Non-pigmented ciliary epithelial cell (primary cell): ENCODE measurements at places on chromosomes 2 and 18.

- no peak for DNase-seq
Measured at GRCh38 chr2:202530038-202530437, 104.7 kb upstream of the FAM117B start.

DNA sequence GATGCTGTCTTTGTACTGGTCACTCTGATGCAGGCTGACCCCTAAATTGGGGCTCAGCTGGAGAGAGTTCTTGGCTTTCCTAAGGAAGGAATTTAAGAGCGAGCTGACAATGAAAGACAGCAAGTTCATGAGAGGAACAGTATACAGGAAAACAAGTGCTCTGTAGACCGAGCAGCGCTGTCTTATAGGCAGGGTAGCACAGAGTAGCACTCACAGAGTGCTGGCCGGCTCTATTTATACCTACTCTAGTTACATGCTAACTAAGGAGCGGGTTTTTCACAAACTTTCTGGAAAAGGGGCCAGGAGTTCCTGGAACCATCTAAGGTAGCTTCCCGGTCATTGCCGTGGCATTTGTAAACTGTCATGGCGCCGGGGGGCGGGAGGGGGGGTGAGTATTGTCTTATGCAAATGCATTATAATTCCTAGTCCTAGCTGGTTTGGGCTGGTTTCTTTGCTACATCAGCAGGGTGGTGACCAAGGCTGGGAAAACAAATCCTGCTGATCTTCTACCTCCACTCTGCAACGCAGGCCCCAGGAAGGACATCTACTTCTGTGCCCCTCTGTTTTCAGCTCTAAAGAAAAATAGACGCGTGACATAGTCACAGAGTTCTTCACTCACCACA is 31.6 kb upstream of the MAP3K20 start:
- no peak for DNase-seq

DNA sequence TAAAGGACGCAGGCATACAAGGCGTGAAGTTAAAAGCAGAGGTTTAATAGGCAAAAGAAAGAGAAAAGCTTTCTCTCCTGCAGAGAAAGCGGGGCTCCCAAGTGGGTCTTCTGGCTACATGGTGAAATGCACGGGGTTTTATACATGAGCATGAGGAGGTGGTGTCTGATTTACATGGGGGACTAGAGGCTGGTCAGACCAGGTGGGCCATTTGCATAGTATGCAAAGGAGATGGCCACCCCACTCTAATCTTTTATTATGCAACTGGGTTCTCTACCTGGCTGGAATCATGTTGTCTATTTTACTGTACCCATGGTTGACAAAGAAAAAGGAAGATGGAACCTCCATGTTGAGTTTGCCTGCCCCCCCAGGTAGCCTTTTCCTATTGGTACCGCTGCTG is 356.2 kb downstream of the KCNJ3 start:
- DNase-seq: no peak

DNA sequence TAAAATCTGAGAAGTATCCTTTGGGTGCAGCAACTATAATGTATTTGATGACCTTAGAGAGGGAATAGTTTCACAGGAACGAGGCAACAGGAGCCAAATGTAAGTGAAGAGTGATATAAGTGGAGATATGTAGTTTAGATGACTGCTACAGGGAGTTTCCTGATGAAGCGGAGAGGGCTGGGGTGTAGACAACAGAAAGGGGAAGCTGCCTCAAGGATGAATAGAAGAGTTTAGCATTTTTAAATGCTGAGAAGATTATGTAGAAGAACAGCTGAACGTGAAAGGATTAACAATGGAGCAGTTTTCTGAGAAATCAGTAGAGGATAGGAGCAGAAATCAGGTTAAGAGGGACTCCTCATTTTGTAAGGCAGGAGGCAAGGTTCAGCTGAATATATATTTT is 133.3 kb downstream of the LCLAT1 start:
- DNase-seq: no peak

- DNase-seq: no peak
Measured at GRCh38 chr2:234691214-234691575, 194.3 kb upstream of the ARL4C start.

DNA sequence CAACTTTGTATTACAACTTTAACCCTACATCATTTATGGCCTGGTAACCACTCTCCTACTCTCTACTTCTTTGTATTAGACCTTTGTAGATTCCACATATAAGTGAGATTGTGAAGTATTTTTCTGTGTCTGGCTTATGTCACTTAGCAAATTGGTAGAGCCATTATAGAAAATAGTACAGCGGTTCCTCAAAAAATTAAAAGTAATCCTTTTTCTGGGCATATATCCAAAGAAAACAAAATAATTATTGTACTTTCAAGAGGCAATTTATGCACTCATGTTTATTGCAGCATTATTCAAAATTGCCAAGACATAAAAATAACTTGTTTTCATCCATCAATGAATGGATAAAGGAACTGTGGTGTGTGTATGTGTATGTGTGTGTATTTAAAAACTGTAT is 537.5 kb upstream of the FSIP2 start:
- no peak for DNase-seq

- no peak for DNase-seq
Measured at GRCh38 chr2:136131484-136131960, 13.6 kb upstream of the CXCR4 start.

- DNase-seq: peak; percentile 3
Measured at GRCh38 chr2:58182527-58182926, 58.6 kb downstream of the FANCL start.

- DNase-seq: no peak
Measured at GRCh38 chr2:23585273-23586170, 200.5 kb downstream of the KLHL29 start.

DNA sequence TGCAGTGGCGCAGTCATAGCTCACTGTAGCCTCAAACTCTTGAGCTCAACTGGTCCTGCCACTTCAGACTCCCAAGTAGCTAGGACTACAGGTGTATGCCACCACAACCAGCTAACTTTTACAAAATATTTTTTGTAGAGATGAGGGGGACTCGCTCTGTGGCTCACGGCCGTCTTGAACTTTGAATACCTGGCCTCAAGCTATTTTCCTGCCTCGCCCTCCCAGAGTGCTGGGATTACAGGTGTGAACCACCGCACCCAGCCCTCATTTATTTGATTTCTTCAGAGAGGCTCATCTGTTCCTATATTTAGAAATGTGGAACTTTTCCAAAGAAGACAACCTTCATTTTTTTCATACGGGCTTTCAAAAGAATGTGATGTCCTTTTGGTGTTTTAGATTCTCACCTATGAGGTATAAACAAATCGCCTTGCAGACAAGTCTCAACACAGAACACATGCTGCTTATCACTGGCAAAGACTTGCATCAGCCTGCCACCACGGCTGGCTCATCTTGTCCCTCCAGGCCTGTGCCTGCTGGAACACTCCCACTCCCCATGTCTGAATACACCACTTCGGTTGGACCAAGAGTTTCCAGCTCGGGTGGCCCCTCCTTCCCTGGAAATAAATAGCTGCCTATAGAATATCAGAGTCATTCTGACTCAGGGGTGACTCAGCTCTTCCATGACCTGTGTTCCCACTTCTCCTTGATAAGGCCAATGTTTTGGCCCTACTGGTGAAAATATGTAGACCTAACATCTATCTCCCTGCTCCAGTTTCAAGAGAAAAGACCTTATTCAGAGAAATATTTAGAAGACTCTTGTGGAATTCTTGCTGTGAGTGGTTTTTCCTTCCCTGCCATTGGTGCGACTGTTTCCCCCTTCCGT is 202.6 kb downstream of the TGIF1 start:
- peak; percentile 94 for DNase-seq

DNA sequence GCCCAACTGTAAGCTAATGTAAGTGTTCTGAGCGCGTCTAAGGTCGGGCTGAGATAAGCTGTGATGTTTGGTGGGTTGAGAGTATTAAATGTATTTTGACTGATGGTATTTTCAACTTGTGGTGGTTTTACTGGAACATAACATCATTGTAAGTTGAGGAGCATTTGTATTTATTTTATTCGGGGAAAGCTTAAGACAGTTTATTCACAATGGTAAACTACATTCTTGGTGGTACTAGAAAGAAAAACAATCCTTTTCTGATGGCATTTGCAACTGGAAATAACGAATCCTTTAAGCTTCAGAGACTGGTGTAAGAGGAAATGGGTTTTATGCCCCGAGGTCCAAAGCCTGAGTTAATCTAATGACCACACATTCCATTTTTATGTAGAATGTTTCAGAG is 283.3 kb upstream of the NETO1 start:
- DNase-seq: no peak

GRCh38 chr2:195818526-195818925 is 161.5 kb downstream of the SLC39A10 start:
- no peak for DNase-seq

GRCh38 chr2:237026981-237027711 is 58.5 kb upstream of the COPS8 start:
- DNase-seq: peak; percentile 35

DNA sequence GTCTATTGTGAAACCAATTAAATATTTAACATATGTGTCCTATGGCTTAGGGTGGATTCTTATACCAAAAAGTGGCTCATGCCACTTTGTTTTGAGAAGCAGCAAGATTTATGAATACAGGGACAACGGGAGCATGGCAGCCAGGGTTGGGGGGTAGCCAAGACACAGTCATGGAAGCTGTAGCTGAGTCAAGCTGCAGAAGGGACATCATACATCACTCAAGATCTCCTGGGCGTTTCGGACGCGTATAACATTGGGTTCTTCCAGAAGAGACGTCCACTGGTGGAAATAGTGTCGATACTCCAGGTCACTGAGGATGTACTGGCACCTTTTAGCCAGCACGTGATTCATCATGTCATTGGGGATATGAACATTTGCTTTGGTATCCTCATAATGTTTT is 152.7 kb downstream of the RIF1 start:
- no peak for DNase-seq

- no peak for DNase-seq
Measured at GRCh38 chr18:41873730-41874129, 81.3 kb upstream of the PIK3C3 start.

DNA sequence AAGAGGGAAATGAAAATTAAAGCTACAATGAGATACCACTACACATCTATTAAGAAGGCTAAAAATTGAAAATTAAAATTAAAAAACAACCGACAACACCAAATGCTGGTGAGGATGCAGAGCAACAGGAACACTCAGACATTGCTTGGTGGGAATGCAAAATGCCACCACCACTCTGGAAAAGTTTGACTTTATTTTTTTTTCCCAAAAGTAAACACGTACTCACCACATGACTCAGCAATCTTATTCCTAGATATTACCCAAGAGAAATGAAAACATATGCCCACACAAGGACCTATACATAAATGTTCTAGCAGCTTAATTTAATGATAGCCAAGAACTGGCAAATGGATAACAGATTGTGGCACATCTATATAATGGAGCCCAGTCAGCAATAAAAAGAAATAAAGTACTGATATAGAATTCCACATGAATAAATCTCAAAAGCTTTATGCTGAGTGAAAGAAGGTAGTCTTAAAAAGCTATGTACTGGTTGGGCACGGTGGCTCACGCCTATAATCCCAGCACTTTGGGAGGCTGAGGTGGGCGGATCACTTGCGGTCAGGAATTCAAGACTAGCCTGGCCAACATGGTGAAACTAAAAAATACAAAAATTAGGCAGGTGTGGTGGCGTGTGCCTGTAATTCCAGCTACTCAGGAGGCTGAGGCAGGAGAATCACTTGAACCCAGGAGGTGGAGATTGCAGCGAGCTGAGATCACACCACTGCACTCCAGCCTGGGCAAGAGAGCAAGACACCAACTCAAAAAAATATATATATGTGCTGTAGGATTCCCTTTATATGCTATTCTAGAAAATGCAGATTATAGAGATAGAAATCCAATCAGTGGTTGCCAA is 4.2 kb upstream of the PROC start:
- DNase-seq: peak; percentile 20

- DNase-seq: no peak
Measured at GRCh38 chr2:56299171-56299691, 115.4 kb downstream of the CCDC85A start.

DNA sequence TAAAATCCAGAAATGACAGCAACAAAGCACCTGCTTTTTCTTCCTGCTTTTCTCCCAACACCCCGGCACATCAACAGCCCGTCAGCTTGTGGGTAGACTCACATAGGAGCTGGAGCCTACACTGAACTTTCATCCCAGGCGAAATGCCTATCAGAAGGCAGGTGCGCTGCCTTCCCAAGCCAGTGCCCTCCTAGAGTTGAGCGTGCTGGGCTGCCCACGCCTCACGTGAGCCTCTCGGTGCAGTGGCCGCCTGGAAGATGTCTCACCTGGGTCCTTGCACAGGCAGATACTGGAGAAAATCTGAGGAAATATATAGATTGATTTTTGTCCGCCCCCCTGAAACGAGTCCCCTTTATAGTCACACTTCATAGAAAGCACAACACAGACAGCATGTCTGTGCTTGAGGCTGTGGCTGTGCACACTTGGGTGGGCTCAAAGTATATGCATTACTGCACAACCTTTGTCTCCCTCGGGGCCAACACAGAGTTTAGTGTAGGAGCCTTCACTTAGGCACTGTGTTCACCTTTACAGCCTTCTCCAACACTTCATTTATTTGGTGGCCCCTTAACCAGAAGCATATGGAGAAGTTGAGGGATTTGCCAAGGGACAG is 112.5 kb downstream of the SMAD7 start:
- DNase-seq: no peak

GRCh38 chr2:130842770-130843169 is 6.1 kb downstream of the ARHGEF4 start:
- no peak for DNase-seq

GRCh38 chr2:103295591-103295990 is 533.8 kb downstream of the TMEM182 start:
- no peak for DNase-seq

DNA sequence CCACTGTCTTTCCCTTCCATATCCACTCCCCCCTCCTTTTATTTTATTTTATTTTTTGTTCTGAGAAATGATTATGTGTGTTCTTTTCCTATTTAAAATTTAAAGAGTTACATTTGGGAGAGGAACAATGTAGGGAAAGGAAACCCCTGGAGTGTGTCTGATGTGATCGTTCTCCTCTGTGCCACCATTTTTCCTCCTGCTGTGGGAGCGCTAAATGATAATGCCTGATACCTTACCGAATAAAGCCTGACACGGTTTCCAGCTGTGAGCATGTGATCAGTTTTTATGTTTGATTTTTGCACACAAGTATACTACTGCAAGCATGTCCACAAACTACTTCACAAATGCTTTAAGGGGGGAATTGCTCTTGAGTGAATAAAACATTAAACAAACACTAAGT is 317.8 kb upstream of the FANCL start:
- DNase-seq: no peak

- DNase-seq: no peak
Measured at GRCh38 chr2:116988303-116988702, 826.2 kb upstream of the DDX18 start.

DNA sequence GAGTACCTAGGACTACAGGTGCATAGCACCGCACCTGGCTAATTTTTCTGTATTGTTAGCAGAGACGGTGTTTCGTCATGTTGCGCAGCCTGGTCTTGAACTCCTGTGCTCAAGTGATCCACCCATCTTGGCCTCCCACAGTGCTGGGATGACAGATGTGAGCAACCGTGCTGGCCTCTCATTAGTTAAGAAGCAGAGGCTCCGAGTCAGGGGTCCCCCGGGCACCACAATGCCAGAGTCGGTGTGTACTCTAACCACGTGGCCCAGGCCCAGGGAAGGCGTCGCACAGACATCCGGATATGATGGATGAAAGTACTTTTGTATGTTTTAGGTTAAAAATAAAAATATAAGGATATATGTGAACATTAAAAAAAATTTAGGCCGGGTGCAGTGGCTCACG is 28.3 kb upstream of the HPCAL1 start:
- no peak for DNase-seq

- DNase-seq: no peak
Measured at GRCh38 chr2:175293776-175294175, 112.3 kb upstream of the ATP5MC3 start.
